ENCODE measurements at places on chromosomes 5 and 9.

GRCh38 chr9:8571643-8572042 lies 772.1 kb upstream of the DMAC1 start:
- no peak for DNase-seq
- no peak overlapping the region for H3K27ac ChIP-seq
- H3K4me1 ChIP-seq: no peaks in the 10 kb centered on the region
- H3K4me3 ChIP-seq: no peak overlapping the region

DNA sequence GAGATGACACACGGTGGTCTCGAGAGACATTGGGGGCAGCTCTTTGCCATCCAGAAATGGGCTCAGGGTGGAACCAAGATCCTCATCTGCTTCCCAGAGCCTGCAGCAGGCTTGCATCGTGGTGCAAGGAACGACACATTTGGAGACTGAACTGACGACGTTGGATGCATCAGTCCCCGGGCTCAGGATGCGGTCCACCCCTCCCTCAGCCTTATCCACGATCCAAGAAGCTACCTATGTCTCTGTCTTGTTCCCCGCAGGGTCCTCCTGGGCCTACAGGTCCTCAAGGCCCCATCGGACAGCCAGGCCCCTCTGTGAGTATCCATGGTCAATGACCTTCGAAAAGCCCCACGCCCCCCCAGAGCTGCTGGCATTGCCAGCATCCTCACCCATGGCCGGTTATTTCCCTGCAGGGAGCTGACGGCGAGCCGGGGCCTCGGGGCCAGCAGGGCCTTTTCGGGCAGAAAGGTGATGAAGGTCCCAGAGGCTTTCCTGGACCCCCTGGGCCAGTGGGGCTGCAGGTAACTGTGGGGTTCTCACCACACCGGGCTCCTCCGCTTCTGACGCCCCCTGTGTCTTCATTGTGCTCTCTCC lies 69.4 kb upstream of the FCN2 start:
- H3K4me3 ChIP-seq: no peak overlapping the region
- H3K4me1 ChIP-seq: no peaks in the 10 kb centered on the region
- no peak for DNase-seq
- no peaks in the 10 kb centered on the region for H3K27me3 ChIP-seq

GRCh38 chr5:146799231-146799630 lies 79.3 kb downstream of the PPP2R2B start:
- H3K4me3 ChIP-seq: no peak overlapping the region
- no peak overlapping the region for H3K27ac ChIP-seq
- H3K36me3 ChIP-seq: no peaks in the 10 kb centered on the region
- no peak for DNase-seq
- no peaks in the 10 kb centered on the region for H3K27me3 ChIP-seq

DNA sequence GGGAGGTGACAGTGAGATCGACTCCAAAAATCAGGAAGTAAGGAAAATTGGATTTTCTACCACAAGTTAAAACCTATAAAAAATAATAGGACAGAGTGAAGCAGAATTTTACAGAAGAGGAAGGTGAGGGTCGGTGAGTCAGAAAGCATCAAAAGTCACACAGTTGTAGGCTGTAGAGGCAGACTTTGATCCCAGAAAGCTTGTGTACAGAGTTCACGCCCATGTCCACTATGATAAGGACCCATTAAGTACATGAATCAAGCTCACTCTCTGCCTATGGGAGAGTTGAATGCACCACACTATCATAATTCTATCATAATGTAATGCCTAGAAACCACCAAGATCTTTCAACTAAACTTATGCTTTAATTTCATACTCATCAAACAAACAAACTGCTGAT lies 291.2 kb downstream of the PRELID2 start:
- H3K4me1 ChIP-seq: no peaks in the 10 kb centered on the region
- no peak overlapping the region for H3K4me3 ChIP-seq
- no peak overlapping the region for H3K27ac ChIP-seq
- no peaks in the 10 kb centered on the region for H3K27me3 ChIP-seq
- H3K36me3 ChIP-seq: no peaks in the 10 kb centered on the region

DNA sequence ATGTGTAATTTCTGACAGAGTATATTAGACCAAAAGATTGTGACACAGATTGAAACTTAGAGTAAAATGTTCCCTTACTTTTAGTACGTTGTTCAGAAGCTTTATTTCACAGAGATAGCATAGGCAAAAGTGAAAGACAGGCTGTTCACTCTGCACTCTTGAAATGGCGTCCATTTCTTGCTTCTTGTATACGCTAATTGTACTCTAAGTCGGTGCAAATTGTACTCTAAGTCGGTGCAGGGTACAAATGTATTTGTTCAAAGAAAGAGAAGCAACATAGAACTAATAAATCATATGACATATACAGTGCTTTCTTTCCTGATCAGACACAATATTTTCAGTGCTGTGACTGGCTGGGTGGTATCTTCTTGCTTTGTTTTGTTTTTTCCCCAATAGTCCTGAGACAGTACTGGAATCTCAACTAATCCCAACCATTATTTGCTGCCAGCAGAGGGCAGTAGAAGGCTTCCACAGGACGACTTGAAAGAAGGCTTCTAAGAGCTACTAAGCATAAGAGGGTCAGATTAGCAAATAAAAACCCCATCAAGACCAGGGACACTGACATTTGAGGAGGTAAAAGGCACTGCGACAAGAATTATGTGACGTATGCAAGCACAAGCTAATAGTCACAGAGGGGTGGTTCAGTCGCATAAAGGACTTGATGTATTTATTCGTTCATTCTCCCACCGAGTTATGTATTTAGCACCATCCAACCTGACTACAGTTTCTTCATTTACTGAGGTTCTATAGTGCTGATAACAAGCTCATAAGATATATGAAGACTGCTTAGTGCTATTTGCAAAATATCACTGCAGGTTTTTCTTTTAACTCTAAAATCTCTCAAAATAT lies 831.8 kb downstream of the TAF11L14 start:
- H3K27me3 ChIP-seq: no peaks in the 10 kb centered on the region
- no peak overlapping the region for H3K4me3 ChIP-seq
- no peak overlapping the region for H3K27ac ChIP-seq
- H3K4me1 ChIP-seq: no peaks in the 10 kb centered on the region

DNA sequence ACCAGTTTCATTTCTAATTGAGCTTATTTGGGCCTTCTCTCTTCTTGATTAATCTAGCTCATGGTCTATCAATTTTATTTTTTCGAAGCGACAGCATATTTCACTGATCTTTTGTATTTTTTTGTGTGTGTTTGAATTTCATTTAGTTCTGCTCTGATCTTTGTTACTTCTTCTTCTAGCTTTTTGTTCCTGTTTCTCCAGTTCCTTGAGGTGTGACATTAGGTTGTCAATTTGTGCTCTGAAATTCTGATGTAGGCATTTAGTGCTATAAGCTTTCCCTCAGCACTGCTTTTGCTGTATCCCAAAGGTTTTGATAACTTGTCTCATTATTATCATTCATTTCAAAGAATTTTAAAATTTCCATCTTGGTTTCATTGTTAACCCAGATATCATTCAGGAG lies 67.3 kb downstream of the STRBP start:
- DNase-seq: no peak
- H3K27ac ChIP-seq: no peak overlapping the region
- H3K4me3 ChIP-seq: no peak overlapping the region
- peaks cover 9% of the 10 kb centered on the region for H3K36me3 ChIP-seq

DNA sequence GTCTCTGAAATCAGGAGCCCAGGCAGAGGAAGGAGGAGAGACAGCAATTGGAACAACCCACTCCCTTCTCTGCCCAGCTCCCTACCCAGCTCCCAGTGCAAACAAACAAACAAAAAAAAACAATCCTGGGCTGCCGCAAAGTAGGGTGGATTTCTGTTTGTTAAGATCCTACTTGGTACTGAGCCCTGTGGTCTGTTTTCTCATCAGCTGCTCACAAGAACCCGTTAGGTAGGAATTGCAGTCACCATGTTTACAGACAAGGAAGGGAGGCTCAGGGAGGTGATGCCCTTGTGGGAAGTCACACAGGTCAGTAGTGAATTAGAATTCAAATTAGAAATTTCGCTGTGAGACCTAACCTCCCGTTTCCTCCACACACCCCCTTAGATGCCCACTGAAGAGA lies 128.8 kb upstream of the RAD23B start:
- H3K36me3 ChIP-seq: no peaks in the 10 kb centered on the region
- peaks cover 15% of the 10 kb centered on the region for H3K27me3 ChIP-seq
- H3K27ac ChIP-seq: no peak overlapping the region
- DNase-seq: no peak
- H3K4me1 ChIP-seq: no peaks in the 10 kb centered on the region

DNA sequence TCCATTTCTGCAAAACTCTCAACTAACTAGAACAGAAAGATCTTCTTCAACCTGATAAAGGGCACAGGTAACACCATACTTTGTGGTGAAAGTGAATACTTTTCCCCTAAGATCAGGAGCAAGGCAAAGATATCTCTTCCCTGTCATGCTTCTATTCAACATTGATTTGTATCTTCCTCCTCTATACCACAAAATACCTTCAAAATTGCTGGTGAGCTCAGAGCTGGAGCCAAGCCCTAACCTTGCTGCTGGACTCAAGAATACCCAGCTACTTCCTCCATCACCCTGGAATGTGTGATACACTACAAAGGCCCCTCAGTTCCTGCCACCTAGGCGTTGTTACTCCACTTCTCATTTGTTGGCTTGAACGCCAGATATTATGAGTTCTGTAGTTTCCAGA lies 499.0 kb downstream of the ACTL7B start:
- no peak for DNase-seq
- no peak overlapping the region for H3K27ac ChIP-seq
- H3K4me1 ChIP-seq: no peaks in the 10 kb centered on the region
- H3K36me3 ChIP-seq: no peaks in the 10 kb centered on the region

- H3K27me3 ChIP-seq: peaks cover 3% of the 10 kb centered on the region
- H3K4me3 ChIP-seq: no peak overlapping the region
- no peaks in the 10 kb centered on the region for H3K36me3 ChIP-seq
- no peaks in the 10 kb centered on the region for H3K4me1 ChIP-seq
Observed at GRCh38 chr5:148902478-148902877, 76.1 kb downstream of the ADRB2 start.

DNA sequence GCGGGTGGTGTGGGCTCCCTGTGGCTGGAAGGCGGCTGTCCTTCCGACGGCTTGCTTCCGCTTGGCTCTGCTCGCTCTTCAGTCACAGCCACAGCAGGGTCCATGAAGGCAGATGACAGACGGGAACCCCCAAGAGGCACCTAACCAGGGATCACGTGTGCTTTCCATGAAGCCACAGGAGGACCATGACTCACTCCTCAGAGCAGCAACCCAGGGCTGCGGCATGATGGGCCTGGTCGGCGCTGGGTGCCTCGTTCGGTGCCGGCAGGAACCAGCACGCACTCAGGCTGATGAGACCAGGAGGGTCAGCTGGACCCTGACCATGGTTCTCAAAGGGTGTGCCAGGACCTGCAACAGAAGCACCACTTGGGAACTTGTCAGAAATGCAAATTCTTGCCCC lies 32.8 kb upstream of the MED10 start:
- H3K4me1 ChIP-seq: peaks cover 4% of the 10 kb centered on the region
- no peak for DNase-seq
- H3K27ac ChIP-seq: no peak overlapping the region
- peaks cover 2% of the 10 kb centered on the region for H3K36me3 ChIP-seq
- no peak overlapping the region for H3K4me3 ChIP-seq
